ENCODE measurements at places on chromosomes 2 and 18.

- DNase-seq, result no peak
Measured at GRCh38 chr18:2903006-2903405, 56.2 kb downstream of the EMILIN2 start.

DNA sequence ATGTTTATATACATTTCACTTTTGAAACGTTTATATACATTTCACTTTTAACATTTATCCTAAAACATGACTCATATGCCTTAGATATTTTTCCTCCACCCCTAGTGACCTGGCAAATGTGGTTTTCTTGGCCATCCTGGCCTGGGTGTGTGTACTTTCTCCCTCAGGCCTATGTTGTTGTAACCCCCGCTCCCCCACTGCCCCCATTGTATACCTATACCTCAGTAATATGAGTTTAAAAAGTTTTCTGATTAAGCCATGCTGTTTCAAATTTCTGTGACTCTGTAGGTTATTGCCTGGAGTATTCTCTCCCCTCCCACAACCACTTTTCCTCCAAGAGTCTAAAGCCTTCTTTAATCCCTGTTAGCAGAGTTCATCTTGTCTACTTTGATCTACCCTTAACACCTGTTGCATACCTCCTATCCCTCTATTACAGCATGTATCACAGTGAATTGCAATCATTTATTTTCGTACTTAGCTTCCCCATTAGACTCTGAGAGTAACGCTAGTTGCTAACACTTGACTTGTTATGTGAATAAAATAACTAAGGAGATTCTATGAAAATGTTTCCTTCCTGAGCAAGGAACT, 67.9 kb downstream of the LCLAT1 start:
- DNase-seq, result no peak

DNA sequence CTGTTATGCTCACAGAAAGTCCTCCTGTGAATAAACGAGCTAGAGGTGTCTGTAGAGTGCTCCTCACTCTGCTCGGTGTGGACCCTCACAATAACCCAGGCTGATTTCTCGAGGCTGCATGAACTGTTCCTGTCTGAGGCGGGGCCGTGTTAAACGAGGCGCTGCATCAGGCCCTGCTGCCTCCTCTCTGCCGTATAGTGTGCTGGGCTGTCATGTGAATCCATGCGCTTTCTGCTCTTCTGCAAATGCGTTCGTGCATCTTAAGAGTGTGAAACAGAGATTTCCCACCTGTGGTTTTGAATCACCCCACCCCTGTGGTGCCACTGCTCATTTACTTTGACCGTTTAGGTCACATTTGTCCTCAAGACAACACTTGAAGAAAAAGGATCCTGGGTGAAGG, 26.2 kb downstream of the TRAF3IP1 start:
- no peak for DNase-seq

DNA sequence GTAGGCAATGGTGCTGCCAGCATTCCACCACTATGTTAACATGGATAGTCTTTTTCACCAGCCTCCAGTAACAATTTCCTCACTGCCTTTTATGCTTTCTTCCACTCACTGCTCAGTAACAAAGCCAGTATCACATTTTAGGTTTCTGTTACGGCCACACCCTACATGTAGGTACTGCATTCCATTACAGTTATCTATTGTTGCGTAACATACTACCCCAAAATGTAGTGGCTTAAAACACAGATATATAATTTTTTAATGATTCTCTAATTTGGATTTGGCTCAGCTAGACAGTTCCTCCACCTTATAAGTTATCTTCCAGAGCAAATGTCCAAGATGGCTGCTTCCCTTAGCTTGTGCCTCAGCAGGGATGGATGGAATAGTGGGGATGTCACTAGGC, 498.7 kb upstream of the ACVR2A start:
- no peak for DNase-seq

DNA sequence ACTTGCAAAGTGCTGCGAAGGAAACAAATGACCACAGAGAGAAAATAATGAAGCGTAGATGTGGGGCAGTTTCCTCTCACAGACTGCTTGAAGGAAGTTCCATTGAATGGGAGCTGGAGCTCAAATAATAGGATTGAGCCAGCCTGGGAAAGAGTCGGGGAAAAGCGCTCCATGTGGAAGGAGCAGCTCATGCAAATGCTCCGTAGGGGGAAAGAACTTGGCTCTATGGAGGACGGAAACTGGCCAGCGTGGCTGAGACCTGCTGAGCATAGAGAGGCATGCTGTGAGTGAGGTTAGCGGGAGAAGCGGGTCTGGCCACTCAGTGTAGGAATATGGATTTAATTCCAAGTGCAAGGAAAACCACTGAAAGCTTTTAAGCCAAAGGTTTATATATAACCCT, 28.6 kb upstream of the VIT start:
- no peak for DNase-seq

DNA sequence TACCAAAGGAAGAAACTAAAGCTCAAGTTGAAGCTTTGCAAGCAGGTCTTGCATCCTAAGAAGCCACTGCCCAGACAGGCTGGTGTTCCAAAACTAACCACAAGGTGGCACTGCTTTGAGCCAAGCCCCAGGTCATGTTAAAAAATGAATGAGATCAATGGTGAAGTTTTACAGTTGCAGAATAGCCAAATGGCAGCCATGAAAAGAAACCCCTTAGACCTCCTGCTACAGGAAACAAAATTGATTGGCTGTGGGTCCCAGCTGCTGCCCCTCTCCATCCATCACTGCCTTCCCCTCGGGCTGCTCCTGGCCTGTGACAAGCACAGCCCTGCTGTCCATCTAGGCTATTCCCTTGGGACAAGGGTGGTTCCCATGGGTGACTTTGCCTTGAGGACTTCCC, 20.7 kb upstream of the MREG start:
- DNase-seq, result peak; percentile 93

- DNase-seq, result no peak
Measured at GRCh38 chr2:207711750-207712530, 500 bp downstream of the CCNYL1 start.

GRCh38 chr2:195498176-195498575, 158.8 kb upstream of the SLC39A10 start:
- no peak for DNase-seq

GRCh38 chr2:38763228-38763627, 12.1 kb upstream of the SRSF7 start:
- DNase-seq, result no peak

GRCh38 chr2:239693761-239694415, 293.1 kb upstream of the HDAC4 start:
- peak; percentile 74 for DNase-seq

- DNase-seq, result no peak
Measured at GRCh38 chr2:126579868-126580267, 76.1 kb upstream of the GYPC start.

GRCh38 chr2:203849010-203849409, 18.6 kb upstream of the CTLA4 start:
- no peak for DNase-seq

DNA sequence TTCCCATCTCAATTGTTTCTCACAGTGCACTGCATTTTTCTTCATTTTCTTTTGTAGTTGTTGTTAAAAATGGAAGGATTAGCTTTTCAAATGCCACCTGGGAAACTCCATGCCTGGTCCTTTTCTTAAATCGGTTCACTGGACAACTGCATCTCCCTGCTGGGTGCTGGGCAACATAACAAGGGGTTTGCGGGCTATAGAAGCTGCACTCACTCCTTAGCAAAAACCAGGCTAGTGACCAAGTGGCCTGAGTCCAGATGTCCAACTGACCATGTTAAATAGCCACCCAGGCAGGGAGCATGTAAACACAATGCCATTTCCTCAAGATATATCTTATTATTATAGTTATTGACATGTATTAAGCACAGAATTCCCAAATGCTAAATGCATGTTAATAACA, 264.9 kb downstream of the ICOS start:
- DNase-seq, result no peak

GRCh38 chr2:45723857-45724256, 72.4 kb downstream of the PRKCE start:
- DNase-seq, result no peak

- no peak for DNase-seq
Measured at GRCh38 chr2:72788756-72789155, 37.1 kb downstream of the EXOC6B start.

DNA sequence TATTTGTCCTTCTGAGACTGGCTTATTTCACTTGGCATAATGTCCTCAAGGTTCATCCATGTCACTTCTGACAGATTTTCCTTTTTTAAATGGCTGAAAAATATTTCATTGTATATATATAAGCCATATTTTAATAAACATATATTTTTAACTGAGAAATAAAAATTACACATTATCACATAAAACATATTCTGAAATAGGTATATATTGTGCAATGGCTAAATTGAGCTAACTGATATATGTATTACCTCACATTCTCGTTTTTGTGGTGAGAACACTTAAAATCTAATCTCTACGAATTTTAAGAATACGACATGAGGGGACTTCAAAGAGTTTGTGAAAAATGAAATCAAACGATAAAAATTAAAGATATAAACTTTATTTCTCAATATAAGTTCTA, 25.7 kb upstream of the ZSWIM2 start:
- DNase-seq, result no peak

DNA sequence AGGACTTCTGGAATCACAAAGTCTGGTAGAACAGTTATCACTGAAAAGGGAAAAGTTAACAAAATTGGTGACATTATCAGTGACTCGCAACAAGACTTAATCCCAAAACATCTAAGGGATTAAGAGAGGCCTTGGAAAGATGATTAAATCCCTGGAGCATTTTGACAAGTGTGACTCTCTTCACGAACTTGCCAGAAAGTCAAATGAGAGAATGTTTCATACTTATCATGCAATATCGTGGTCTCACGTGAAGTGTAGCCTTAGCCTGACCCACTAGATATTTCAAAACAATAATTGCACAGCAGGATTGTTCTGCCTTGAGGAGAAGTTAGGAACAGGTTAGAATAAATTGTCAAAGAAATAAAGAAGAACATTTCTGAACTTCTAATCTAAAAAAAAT, 104.5 kb downstream of the COL6A3 start:
- no peak for DNase-seq

DNA sequence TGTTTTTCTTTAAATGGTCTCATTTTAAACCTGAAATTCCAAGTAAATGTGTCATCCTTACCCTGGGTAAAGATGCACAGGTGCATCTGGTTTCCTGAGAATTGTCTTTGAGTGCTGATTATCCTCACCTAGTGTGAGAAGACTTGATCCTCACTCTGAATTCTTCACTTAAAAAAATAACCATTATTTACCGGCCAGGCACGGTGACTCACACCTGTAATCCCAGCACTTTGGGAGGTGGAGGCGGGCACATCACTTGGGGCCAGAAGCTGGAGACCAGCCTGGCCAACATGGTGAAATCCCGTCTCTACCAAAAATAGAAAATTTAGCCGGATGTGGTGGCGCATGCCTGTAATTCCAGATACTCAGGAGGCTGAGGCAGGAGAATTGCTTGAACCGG, 9.9 kb upstream of the WNT6 start:
- DNase-seq, result no peak

DNA sequence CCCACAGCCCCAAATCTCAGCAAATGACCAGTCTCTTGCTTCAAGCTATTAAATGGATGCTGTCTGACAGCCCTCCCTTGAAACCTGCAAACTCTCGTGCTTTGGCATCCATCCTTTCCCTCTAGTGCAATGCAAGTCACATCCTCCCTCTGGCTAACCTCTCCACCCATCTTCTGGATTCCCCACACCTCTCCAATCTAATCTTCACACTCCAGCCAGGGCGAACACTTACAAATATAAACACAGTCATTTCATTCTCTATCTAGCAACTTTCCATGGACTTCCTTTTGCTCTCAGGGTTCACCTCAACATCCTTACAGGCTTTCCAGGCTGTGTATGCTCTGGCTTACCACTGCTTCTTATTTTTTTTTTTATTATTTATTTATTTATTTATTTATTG, 10.1 kb upstream of the NARS1 start:
- no peak for DNase-seq

- DNase-seq, result no peak
Measured at GRCh38 chr2:189293164-189293563, 113.6 kb upstream of the COL5A2 start.

- DNase-seq, result no peak
Measured at GRCh38 chr2:234550511-234551107, 53.7 kb upstream of the ARL4C start.

- DNase-seq, result no peak
Measured at GRCh38 chr18:11859282-11859830, 8.1 kb downstream of the CHMP1B start.

- peak; percentile 98 for DNase-seq
Measured at GRCh38 chr2:37231241-37232130, at the start of the genes CEBPZ and NDUFAF7. CEBPZ (minus strand) TSS chr2:37231596; CDS start chr2:37231567, 29 bp downstream. NDUFAF7 (plus strand) TSS chr2:37231658; CDS start chr2:37231706, 48 bp downstream.

DNA sequence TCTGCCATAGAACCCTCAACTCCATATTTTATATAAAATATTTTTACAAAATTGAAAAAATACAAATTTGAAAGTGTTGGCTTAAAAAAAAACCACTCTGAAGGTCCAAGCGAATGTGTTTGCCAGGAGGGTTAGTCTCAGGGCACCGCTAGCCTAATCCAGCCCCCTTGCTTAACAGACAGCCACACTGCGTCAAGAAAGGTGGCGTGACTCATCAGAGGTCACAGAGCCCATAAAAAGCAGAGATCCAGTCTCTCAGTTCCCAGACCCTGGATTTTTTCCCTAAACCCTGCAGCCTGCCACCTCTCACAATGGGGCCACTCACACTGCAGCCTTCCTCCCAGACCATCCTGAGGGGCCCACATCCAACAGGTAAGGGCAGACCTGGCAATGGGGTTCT, 3.9 kb upstream of the TNS1 start:
- no peak for DNase-seq

GRCh38 chr18:62587689-62588088, 64.9 kb downstream of the ZCCHC2 start:
- peak; percentile 50 for DNase-seq

GRCh38 chr2:208266553-208266893, 468 bp downstream of the PIKFYVE start:
- no peak for DNase-seq

DNA sequence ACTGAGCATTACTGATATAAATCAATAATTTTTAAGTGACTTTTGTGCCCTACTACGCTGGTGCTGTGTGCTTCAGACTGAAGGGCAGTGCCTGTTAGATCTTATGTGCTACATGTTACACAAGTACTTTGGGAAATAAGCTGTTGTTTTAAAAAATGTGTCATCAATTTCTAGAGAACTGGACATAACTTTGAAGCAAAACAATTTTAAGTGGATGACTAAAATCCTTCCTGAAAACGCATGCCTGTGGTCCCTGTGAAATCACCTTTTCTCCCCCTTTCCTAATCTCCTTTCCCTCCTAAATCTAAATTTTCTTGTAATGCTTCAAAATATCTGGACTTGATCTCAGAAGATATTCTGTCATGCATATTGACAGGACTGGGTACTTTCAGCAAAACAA, 7.1 kb upstream of the IL1RL1 start:
- DNase-seq, result no peak

- DNase-seq, result no peak
Measured at GRCh38 chr2:165164201-165164600, 39.6 kb downstream of the SCN3A start.

- no peak for DNase-seq
Measured at GRCh38 chr2:217868911-217869334, 133.9 kb downstream of the TNS1 start.

GRCh38 chr2:28401411-28401810, 8.8 kb downstream of the FOSL2 start:
- DNase-seq, result no peak

Measured in esophagus muscularis mucosa (tissue), 4 donors.